ENCODE measurements at places on chromosomes 6 and 20.

DNA sequence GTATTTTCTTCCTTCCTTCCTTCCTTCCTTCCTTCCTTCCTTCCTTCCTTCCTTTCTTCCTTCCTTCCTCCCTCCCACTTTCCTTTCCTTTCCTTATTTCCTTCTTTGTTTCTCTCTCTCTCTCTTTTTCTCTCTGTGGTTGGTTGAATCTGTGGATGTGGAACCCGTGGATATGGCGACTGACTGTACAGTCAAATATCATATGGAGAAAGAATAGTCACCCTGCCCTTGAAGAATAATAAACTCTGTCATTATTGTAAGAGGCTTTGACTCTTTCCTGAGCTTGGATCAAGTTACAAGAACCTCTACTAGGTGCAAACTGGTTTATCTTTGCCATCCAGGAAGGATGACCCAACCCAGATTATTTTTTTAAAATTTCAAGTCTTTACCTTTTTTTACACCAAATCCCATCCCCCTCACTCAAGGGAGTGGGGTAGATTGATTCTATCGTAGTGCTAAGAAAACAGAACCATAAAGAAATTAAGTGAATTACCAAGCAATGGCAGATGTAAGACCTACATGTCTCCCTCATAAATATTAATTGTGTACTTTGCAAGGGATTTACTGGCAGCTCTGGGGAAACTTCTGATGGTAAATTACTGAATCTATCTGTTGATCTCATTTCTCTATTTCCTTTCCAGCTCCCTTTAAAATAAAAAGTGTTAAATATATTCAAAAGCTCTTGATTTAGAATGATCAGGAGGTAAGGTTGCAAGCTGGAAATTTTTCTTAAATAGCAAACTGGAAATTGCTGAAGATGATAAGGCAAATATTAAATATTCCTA is 667.5 kb downstream of the UTRN start:
- no peak for DNase-seq

DNA sequence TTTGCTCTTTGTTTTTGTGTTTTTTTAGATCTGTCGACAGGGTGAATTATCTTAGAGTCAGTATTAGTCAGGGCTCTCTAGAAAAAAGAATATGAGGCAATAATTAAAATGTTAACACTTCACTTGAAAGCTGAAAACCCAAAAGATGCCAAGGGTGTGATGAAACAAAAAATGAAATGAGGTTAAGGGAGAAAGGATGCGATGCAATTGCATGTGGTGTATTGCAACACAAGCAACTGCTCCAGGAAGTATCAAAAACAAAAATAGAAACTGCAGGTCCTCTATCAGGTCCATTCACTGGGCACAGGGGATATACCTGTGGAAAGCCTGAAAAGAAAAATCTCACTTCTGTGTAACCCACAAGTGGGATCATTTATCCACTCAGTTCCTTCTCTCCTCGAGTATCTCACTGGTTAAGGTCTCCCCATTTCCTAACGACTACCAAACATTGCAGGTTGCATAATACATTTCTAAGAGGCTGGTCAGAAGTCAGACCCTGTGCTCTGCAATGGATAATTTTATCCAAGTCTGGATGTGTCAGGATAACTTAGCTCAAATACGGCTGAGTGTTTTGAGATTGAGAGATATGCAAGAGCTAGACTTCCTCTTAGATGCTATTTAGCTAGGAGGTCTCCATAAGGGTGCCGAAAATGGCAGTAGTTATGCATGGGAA is 257.7 kb upstream of the GJE1 start:
- no peak for DNase-seq

GRCh38 chr20:50799176-50799889 is 4.5 kb downstream of the BCAS4 start:
- no peak for DNase-seq

GRCh38 chr20:10898552-10898951 is 224.8 kb upstream of the JAG1 start:
- no peak for DNase-seq

DNA sequence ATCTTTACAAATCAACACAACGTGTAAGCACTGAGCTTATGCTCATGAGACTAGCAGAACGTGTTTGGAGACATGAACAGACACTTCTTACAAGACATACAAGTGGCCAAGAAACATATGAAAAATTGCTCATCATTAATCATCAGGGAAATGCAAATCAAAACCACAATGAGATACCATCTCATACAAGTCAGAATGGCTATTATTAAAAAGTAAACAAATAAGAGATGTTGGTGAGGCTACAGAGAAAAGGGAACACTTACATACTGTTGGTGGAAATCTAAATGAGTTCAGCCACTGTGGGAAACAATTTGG is 327.9 kb upstream of the SOX4 start:
- no peak for DNase-seq

- no peak for DNase-seq
These were observed 58.3 kb downstream of the CARMIL1 start for GRCh38 chr6:25337431-25337830.

GRCh38 chr6:142412241-142412640 is 110.4 kb downstream of the ADGRG6 start:
- DNase-seq, result no peak

DNA sequence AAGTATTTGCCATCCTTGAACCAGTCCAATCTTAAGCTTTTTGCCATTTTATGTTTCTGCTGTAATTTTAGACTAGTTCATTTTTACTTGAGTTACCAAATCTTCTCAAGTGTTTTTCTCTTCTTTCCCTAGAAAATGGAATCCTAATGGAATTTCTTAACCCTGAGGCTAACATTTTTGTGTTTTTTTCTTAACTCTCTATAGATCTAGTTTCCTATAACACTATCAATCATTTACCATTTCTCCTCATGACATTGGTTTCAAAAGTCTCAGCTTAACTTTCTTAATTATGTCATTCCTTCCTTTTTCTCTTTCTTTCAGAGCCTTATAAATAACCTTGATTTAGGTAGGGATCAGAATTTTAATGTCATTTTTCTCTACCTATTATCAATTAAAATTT is 54.8 kb downstream of the SENP6 start:
- no peak for DNase-seq

- no peak for DNase-seq
These were observed 19.6 kb downstream of the RRBP1 start for GRCh38 chr20:17662333-17663039.

DNA sequence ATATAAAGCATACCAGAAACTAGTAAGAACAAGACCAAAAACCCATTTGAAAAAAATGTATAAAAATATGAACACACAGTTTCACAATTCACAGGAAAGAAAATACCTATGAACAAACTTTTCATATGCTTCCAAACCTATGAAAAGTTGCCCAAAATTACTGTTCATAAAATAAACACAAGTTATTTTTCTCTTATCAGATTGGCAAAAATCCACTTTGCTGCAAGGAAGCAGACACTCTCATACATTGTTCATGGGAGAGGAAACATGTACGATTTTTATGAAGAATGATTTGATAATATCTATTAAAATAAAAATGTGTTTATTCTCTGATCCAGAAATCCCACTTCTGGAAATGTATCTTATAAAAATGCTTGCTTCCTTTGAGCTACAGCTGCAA is 40.0 kb upstream of the OCSTAMP start:
- DNase-seq, result no peak

GRCh38 chr20:58642441-58642840 is 8.6 kb upstream of the STX16 start:
- DNase-seq, result no peak

All from stimulated activated CD8-positive, alpha-beta memory T cell treated with anti-CD3 and anti-CD28 coated beads, Interleukin-7, amount 100 ng/mL, for 1 hour (primary cell).